ENCODE measurements at places on chromosomes 5 and 9.

DNA sequence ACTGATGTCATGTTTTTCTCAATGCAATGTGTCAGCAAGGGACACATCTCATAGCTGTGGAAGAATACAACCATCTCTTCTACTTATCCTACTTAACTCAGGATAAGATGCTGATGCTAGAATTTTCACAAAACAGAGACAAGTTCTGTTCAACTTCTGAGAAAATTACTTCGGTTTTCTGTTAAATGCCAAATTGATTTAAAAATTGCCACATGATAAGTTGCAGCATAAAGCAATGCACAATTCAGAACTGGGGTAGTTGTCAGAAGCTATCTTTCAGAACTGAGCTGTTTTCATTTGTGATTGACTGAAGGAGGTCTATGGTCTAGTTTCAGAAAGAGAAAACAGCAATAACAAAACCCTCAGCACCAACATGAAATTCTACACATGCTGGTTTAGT, 954.8 kb upstream of the C9orf72 start:
- DNase-seq, result no peak

- no peak for DNase-seq
Observed at GRCh38 chr5:458547-459353, 15.8 kb downstream of the EXOC3 start.

- DNase-seq, result no peak
Observed at GRCh38 chr5:127446626-127447025, 70.8 kb upstream of the PRRC1 start.

DNA sequence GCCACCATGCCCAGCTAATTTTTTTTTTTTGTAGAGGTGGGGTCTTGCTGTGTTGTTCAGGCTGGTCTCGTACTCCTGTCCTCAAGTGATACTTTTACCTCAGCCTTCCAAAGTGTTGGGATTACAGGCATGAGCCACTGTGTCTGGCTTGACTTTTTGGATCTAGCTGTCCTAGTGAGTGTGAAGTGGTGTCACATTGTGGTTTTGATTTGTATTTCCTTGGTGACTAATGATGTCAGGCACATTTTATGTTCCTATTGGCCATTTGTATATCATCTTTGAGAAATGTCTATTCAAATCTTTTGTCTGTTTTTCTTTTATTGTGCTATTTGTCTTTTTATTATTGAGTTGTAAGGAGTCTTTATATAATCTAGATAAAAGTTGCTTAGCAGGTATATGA, 53.5 kb upstream of the MCCC2 start:
- DNase-seq, result no peak

DNA sequence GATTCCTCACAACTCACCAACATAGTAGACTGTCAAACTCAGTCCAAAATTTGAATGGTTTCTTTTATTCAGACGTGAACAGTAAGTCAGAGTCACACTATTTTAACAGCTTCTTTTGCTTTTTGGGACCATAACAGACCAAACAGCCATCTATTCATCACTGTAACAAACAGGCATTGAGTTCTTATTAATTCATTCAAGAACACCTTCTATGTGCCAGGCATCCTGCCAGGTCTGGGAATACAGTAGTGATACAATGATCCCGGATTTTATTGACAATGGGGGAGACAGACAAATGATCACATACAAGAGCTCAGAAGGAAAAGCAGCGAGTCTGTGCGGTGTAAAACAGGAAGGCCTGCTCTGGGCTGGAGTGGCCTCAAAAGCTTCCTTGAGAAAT, 153.3 kb upstream of the ERCC6L2 start:
- DNase-seq, result no peak

DNA sequence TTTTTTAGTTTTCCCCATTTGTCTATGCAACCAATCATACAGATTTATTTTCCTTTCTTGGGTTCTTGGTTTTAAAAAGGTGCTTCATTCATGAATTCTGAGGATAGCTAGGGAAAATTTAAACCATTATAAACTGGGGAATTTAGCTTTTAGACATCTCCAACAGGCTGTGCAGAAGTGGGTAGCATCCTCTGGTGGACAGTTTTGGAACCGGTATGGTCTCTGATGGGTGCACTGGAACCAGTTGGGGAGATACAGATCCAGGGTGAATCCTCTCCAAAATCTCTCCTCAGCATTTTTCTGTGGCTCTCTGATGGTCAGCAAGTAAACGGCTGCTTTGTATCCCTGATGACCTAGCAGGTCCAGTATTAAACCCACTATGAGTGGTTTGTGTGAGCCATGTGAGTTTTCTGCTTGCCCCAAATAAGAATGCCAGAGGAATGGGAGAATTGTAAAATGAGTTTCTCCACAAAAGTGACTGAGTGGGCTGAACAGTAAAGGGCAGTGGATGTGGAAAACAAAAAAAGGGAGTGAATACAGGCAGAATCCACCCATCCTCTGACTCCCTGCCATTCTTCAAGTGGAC, 9.1 kb upstream of the DNAJC25 start:
- DNase-seq, result no peak

DNA sequence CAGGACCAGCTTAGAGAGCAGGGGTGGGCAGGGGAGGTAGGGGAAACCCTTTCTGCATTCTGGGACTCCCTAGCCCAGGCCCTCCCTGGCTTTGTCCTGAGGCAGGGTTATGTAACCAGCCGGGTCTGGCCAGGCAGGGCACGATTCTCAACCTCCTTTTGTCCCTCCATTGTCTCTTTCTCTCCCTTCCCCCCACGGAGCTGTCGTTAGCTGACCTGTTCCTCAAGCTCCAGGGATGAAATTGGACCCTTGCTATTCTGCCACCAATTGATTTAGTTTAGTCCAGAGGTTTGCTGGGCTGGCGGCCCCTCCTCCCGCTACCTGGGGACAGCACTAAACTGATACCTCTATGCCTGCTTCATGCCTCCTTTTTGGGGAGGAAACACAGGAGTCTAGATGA, 9.4 kb upstream of the NDST1 start:
- peak; percentile 68 for DNase-seq

GRCh38 chr9:15843316-15843715, 290.5 kb downstream of the CCDC171 start:
- DNase-seq, result no peak

DNA sequence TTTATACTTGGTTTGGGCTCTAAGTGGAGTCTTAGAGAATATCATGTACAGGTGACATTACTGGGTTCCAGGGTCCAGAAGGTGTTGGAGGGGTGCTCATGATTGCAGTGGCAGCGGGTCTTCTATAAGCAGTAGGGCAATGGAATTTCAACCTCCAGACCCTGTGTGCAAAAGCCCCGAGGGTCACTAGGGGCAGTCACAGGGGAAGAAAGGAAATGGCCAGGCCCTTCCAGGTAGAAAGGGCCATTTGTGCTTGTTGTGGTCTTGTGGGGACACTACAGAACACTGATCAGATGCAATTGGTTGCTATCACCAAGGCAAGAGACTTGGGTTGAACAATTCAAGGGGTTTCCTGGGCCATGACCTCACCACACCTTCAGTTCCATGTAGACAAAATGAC, 283.4 kb downstream of the GADD45G start:
- DNase-seq, result peak; percentile 20

GRCh38 chr9:125532812-125533594, 174.0 kb downstream of the MAPKAP1 start:
- DNase-seq, result no peak

DNA sequence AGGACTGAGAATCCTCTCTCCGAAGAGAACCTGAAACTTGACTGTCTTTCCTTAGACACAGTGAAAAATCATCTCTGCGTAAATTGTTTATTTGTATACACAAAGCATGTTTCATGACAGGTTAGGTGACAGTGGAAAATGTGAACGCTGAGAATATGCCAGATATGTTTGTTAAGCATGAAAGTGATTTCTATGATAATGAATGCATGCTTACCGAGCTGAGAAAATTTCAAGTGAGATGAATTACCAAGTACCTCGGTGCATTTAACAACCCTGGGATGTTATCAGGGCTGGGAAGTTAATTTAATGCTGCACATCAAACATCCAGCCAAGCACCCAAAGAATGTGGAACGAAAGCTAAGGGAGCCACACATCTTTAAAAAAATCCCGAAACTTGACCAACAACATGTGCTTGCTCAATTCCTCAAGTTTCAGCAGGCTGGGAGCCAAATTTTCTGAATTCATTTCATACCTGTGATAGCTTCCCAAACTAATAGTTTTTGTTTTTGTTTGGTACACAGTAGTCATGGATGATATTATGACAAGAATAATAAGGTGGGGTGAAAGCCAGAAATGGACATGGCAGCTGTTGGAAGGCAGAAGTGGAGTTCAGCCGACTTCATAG, 336.9 kb downstream of the ARHGEF28 start:
- no peak for DNase-seq

DNA sequence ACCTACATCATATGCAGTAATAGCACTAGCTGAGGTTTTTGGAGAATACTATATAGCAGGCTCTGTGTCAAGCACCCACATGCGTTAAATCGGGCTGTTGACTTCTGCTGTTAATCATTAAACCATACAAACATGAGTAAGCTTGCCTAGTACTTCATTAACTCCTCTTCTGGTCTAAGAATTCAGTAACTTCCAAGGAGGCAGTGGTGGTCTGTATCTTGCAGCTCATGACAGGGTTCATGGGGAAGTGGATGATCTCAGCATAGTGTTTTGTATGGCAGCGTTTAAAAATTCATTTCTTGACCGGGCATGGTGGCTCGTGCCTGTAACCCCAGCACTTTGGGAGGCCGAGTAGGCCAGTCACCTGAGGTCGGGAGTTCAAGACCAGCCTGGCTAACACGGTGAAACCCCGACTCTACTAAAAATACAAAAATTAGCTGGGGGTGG, at the start of gene HAVCR1:
TSS of gene HAVCR1 (minus strand) at position 24 of the 447 bp plus-strand sequence. CDS start 1,173 bp downstream, outside the sequence.
- no peak for DNase-seq

DNA sequence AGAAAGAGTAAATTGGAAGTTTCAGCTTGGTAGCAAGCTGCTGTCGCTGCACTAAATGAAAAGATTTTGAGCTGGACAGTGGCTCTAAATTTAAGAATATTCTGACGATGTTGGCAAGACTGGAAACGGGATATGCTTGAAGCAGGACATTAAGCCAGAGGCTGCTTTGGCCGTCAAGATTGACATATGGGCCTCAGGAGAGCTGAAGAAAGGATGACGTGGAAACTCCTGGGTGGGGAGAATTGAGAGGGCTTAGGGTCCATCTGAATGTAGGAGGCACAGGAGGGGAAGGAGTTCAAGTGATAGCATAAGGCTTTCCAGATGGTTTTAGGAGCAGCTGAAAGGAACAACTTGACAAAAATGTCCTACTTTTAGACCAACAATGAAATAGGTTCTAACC, 108.9 kb downstream of the PAPPA start:
- DNase-seq, result no peak

GRCh38 chr9:72696511-72696910, 175.1 kb downstream of the TMC1 start:
- DNase-seq, result no peak

- no peak for DNase-seq
Observed at GRCh38 chr5:147410496-147411358, 99.1 kb downstream of the DPYSL3 start.

DNA sequence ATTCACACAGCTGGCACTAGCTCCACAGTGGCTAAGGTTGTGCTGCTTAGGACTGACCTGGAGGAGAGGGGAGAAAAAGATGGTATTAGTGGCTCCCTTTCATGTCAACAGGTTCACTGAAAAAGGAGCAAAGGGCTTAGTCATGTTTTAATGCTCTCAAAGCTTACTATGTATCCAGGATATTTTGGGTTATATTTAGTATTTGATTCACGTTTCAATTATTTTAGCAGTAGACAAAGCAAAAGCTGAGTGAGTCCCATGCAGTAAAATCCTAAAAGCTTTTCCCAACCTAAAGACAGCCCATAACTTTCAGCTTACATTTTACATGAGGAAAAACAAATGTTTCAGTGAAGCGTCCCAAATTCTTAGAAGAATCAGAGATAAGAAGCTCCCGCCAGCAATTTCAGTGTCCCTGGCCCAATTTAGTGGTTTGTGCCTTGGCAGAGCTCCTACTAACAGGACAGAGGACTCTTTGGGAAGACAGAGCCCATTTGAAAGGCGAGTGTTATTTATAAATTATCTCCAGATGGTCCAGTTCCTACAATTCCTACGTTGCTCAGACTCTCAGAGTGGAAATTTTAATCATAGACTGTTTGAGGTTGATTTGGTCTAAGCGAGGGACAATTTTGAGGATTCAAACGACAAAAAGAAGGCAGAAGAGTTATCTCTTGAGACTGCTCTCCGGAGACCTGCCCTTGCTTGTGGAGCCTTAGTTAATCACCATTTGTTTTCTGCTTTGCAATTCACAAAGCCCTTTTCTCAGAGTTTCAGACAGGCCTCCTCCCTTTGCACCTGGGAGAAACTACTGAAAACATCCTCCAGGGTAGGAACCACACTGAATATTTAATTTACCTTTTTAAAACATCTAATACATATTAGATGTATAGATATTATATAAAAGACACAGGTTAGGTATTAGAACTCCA, 225.0 kb upstream of the ANKRD55 start:
- no peak for DNase-seq

GRCh38 chr5:151483176-151483575, 35.8 kb downstream of the SLC36A1 start:
- DNase-seq, result no peak

All from ecto neural progenitor cell (in vitro differentiated cells).